ENCODE measurements at places on chromosomes 6 and 20.
A peak's percentile ranks its signal among the peaks of the same experiment; 100 is the strongest.

DNA sequence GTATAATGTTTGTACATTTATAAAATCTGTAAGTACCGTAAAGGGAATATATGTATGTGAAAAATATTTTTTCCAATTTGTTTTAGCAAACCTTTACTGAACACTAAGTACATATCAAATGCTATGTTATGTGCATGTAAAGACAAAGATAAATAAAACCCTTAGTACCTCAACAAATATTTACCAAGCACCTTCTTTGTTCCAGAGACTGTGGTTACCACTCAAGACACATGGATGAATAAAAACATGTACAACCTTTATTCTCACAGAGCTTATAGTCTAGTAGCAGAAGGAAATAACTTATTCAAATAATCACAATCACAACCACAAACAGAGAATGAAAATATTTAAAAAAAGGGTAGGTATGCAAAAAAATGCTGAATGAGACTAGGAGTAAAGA, 17.5 kb downstream of the TMX4 start:
- no peak for DNase-seq

GRCh38 chr6:169097381-169097959, 156.2 kb downstream of the THBS2 start:
- no peak for DNase-seq

- no peak for DNase-seq
Measured at GRCh38 chr6:53591873-53592272, 47.0 kb upstream of the GCLC start.

DNA sequence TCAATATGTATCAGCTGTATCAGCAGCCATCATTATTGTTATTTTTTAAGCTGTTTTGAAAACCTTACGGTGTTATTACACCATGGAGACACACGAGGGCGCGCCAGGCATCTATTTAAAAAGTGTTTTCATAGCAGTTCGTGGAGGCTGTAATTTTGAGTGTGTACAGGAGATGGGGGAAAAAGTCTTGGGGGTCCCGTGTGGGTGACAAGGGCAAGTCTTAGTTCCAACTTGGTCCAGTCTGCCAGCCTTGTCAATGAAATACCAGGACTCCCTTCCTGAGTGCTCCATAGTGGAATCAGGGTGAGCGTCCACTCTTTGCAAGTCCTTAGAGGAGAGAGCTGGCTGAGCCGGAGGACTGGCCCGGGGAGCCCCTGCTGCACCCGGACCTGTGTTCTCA, 43.3 kb downstream of the SLC2A10 start:
- DNase-seq: peak; percentile 24

- DNase-seq: no peak
Measured at GRCh38 chr6:122780114-122780513, 598 bp downstream of the FABP7 start.

DNA sequence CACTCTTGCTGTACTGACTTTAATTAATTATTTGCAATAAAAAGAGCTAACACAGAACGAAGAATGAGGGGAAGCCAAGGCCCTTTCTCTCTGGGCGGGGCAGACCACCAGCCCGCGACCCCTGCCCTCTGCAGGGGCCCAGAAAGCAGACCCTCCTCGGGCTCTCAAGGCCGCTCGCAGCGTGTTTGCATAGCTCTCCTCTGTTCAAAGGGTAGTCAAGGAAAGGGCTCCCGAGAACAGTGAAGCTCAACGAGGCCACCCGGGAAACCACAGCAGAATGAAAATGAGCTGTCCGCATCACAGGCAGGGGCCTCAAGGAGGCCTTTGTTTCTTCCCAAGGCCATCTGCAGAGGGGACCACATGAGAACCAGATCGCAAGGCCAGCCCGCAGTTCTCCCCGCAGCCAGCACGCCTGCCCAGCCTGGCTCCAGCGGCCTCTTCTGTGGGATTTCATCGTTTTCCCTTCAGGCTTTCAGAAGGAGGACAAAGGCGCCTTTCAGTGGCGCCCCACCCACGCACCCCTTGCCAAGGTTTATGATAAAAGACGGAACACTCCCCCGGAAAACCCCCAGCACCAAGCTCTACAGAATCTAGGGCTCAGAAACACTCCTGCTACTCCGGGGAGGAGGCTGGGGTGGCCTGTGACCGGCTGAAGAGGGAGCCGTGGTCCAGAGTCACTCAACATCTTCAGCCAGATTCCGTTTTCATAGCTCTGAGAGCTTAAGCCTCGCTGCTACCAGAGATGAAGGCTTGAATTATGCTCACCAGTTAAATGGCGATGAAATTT, 25.3 kb downstream of the ACSS1 start:
- peak; percentile 71 for DNase-seq

GRCh38 chr6:109454496-109455436, 806 bp downstream of the MICAL1 start:
- DNase-seq: no peak

DNA sequence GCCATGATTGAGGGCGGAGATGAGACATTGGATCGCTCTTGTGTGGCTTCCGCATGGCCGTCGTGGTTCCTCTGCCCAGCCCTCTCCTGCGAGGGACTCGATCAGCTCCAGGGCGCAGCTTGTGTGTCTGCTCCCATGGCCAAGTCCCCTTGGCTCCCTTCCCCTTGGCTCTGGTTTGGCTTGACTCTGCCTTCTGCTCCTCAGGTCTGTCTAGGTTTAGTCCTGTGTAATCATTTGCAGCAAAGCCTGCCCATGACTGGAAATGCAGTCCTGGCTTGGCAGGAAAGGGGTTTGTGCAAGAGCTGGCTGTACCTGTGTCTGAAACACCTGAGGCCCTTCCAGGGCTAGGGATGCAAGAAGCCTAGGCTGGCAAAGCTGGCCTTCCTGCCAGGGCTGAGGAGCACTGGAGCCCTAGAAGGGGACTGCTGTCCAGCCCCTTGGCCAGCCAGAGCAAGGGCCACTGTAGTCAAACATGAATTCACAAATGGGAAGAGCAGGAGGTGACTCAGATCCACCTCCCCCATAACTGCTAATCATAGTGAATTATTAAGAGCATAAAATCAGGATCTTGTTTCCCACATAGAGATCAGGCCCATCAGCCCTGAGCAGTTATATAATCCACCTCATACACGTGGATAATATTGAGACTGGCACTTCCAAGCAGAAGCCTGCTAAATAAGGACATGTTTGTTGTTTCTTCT, 196.8 kb downstream of the FARS2 start:
- DNase-seq: no peak

DNA sequence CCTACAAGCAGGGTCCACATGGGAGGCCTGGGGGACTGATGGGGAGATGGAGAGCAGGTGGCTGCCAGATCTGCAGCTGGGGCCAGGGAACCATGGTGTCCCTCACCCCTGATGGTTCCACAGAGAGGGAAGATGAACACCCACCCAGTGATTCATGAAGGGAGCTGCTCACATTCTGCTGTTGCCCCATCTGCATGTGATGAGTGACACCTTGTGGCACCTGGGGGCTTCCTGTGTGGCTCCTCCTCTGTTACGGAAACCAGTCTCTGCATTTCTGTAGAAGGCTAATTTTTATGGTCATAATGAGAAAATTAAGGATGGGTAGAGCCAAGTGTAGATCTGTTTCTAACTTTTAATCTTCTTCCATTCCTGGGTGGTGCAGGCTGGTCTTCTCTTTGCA, 217.1 kb downstream of the SMOC2 start:
- no peak for DNase-seq

GRCh38 chr6:35587167-35587566, 74.5 kb upstream of the TULP1 start:
- DNase-seq: no peak

DNA sequence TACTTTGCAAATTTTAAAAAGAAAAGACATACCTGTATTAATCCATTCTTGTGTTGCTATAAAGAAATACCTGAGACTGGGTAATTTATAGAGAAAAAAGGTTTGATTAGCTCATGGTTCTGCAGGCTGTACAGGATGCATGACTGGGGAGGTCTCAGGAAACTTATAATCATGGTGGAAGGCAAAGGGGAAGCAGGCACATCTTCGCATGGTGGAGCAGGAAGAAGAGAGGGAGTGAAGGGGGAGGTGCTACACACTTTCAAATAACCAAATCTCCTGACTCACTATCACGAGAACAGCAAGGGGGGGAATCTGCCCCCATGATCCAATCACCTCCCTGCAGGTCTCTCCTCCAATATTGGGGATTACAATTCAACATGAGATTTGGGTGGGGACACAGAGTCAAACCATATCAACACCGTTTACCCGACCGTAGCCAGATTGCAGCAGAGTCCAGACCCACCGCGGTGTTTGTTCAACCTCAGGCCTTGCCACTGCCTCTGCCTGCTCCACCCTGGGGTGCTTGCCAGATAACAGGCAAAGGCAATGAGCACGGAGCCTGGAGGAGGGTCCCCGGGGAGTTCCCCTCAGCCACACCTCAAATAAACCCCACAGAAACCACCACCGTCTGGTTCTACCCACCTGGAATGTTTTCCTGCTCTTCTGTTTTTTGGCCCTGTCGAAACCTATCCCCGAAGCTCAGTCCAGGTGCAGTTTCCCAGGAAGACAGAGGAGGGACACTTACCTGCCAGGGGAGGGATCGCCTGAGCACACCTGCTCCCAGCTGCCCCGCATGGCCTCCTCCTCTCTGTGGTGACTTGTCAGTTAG, 142.2 kb upstream of the AFDN start:
- DNase-seq: no peak

GRCh38 chr20:59688999-59689398, 84.7 kb downstream of the PHACTR3 start:
- no peak for DNase-seq

GRCh38 chr6:26475823-26476729, 18.3 kb downstream of the BTN2A1 start:
- no peak for DNase-seq

- no peak for DNase-seq
Measured at GRCh38 chr6:140576004-140576555, 1201.6 kb upstream of the CITED2 start.

GRCh38 chr6:92433911-92434310, 985.4 kb downstream of the EPHA7 start:
- DNase-seq: no peak

DNA sequence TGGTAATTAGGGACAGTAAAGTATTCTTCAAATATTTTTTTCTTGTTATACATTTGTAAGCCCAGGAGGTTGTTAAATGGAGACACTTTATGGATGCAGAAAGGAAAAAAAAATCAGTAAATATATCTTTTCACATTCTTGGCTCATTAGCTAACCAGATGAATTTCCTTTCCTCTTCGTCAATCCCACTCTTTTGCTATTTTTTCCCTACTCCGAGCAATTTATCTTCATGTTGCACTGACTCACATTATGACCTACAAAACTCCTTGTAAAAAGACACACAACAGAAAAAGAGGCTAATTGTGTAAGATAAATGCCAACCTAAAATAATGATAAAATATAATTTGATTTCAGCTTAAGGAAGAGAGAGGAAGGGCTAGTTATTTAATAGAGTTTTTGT, 472.9 kb upstream of the ZNF337 start:
- no peak for DNase-seq

GRCh38 chr6:44451803-44452695, 64.5 kb downstream of the CDC5L start:
- DNase-seq: no peak

- DNase-seq: no peak
Measured at GRCh38 chr6:7960848-7961247, 50.3 kb upstream of the TXNDC5 start.

- DNase-seq: no peak
Measured at GRCh38 chr20:22260506-22260905, 323.9 kb downstream of the FOXA2 start.

- DNase-seq: no peak
Measured at GRCh38 chr6:44652547-44652946, 265.0 kb downstream of the CDC5L start.

DNA sequence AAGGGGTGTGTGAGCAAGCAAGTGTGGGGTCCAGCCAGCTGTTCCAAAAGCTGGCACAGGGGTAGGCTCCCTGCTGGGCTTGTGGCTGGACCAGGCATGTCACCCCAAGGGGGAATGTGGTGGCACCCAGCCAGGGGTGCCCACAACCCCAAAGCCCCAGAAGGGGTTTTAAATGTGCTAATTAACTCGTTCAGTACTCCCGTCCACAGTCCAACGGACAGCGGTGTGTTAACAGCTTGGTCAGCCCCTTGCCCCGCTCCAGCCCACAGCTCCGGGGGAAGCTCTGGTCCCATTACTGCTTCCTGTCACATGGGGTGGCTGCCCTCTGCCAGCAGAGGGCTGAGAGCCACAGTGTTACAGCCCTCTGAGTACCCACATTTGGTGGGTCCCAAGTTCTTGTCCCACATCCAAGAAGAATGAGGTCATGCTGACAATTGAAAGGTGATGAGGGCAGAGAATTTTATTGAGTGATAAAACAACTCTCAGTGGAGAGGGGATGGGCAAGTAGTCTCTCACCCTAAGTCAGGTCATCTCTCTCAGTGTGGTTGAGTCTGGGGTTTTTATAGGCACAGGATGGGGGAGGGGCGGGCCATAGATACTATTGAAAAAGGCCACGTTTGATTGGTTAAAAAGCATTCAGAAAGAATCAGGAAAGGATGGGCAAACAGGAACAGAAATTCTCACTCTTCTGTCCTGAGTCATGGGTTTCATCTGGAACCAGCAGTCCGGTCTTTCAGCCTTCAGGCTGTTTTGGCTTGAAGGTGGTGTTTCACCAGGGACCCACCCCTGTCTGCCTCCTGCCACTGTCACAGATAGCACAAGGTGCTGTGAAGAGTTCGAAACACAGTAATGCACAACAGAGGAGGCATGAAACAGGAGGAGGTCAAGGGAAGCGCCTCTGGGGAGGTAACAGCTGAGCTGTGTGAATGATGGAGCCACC, 238.5 kb downstream of the NFATC2 start:
- no peak for DNase-seq

- DNase-seq: no peak
Measured at GRCh38 chr20:49846206-49846807, 33.7 kb downstream of the SLC9A8 start.

DNA sequence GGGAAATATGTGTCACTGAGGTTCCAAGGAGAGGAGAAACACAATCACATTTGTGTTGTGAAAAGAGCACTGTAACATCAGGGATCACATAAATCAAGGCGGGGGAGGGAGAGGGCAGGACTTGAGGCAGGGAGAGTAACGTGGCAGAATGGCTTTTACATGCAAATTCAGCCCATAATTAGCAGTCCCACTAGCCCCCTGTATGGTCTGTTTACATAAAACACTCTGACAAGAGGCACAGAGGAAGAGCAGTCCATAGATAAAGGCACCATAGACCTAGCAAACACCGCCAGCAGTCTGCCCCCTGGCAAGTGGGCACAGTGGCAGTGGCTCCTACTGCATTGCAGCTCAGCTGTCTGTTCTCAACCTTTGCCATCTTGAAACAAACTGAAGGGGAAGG, 82.7 kb downstream of the LYRM2 start:
- DNase-seq: no peak

- DNase-seq: no peak
Measured at GRCh38 chr6:168577496-168577895, 136.5 kb downstream of the SMOC2 start.

Data from left ventricle myocardium inferior (tissue), 1 donor.